ENCODE measurements at places on chromosomes 13 and 19.

DNA sequence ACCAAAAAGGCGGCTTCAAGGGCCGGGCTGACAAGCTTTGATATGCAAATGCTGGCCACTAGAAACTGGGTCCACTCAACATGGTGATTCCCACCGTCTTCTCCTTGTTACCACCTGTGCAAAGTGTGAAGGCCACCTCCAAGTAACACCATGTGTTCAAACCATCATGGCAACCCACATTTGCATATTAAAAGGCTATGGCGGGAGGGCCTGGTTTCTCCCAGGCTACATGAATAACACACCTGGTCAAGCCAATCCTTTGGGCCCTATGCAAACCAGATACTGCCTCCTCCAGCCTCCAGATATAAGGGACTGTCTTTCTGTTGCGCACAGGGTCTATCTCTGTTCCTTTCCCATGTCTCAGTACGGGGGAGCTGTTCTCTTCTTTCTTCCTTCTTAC, 36.6 kb upstream of the ZSCAN5A start:
- DNase-seq, result no peak

- peak; percentile 67 for DNase-seq
Observed at GRCh38 chr13:44112700-44113329, 233.1 kb downstream of the LACC1 start.

DNA sequence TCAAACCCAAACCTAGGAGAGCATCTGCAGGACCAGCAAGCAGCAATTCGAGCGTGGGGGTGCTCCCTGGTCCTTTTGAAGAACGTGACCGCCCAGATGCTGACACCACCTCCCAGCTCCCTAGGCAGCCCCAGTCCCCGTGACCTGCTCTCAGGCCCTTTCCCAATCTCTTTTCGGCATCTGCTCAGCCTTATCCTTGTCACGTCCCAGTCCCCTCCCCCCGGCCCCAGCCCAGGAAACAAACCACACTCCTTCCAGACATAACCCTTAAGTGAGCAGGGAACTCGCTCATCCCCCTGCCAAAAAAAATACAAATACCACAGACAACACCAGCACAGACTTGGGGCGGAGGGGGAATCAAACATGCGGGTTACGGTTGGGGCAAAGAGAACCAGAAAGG, 3.3 kb downstream of the MLLT1 start:
- no peak for DNase-seq

- no peak for DNase-seq
Observed at GRCh38 chr13:48295271-48295670, 8.3 kb upstream of the RB1 start.

- no peak for DNase-seq
Observed at GRCh38 chr13:44865722-44866410, 123.4 kb downstream of the NUFIP1 start.

GRCh38 chr19:50378169-50378862, 2.1 kb downstream of the NR1H2 start:
- no peak for DNase-seq

GRCh38 chr19:8457827-8458226, 13.1 kb downstream of the HNRNPM start:
- no peak for DNase-seq

DNA sequence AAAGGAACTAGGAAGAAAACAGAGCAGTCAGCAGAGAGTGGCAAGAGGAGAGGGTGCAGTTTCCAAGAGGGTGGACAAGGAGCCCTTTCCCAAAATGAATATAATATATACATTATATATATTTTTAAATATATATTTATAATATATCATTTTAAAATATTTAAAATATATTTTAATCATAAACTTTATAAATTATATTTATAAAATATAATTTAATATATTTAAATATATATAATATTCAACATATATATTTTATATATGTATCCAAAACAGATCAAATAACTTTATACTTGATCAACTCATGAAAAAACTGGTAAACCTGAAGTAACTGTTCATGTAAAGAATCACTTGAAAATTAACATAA, 328.6 kb downstream of the MYO16 start:
- DNase-seq, result no peak

- no peak for DNase-seq
Observed at GRCh38 chr19:16398530-16399249, 73.1 kb downstream of the EPS15L1 start.

- no peak for DNase-seq
Observed at GRCh38 chr19:30020189-30020588, 78.2 kb downstream of the URI1 start.

- DNase-seq, result no peak
Observed at GRCh38 chr19:32718286-32718685, 1.3 kb upstream of the TDRD12 start.

DNA sequence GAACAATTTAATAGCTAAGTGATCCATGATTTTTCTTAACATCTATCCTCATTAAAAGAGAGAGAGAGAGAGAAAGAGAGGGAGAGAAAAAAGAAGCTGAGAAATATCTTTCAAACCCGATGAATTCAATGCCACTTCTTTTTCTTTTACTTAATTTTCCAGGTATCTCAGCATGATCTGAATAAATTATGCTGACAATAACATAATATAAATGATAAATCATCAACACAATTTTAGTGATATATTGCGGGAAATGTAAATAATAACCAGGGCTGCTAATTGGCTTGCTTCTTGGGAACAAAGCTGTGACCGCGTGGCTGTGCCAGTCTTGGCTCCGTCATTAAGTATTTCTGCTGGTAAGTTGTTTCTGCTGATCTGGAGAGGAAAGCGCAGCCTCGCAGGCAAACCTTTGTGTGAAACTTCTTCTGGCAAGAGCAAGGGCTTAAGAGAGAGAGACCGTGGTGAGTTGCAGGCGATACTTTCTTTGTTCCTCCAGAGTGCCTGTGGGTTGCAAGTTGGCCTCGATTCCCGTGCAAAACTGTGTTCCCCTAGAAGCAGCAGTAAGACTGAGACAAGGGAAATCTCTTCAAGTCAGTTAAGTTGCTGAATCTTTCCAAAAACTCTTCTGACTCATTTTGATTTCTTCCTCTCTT, 489.1 kb upstream of the TSHZ3 start:
- DNase-seq, result no peak

DNA sequence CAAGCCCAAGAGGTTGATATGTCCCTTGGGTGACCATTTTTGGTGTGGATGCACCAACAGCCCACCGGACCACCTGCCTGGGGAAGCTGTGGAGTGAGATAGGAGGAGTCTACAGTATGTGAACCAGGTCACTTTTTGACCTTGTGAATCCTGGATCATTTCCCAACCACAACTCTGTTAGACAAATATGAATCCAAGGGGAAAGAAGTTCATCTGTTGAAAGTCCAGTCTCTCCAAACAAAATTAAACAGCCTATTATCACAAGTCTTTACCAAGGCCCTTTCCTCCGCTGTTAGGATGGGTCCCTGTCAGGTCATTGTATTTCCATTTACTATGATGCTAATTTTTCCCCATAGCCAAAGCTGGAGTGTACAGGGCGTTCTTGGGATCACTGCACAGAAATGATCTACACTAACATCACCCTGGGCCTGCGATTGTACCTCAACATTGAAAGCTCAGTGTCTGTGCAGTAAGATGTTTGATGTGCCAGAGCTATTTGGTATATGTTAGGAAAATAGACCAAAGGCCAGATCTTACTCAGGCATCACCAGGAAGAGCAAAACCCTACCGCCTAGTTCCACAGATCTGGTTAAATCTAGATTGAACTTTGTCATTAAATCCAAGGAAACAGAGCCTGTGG, 117.1 kb downstream of the STARD13 start:
- DNase-seq, result no peak

- DNase-seq, result no peak
Observed at GRCh38 chr13:77853703-77854102, 64.9 kb downstream of the EDNRB start.

DNA sequence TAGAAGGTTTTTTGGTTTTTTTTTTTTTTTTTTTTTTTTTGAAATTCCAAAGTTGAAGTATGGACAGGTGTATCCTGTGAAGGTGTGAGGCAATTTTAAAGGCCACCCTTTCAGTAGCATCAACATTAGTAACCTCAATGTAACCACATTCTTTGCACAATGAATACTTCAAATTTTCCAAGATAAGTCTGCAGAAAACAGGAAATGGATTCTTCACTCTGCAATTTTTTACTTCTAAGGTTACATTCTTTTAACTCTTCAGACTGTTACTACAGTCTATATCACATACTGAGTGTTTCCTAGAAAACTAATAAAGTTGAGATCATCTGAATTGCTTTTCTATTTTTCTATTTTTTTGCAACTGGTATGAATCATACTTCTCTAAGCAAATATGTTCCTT, 569.0 kb upstream of the GPC6 start:
- no peak for DNase-seq

DNA sequence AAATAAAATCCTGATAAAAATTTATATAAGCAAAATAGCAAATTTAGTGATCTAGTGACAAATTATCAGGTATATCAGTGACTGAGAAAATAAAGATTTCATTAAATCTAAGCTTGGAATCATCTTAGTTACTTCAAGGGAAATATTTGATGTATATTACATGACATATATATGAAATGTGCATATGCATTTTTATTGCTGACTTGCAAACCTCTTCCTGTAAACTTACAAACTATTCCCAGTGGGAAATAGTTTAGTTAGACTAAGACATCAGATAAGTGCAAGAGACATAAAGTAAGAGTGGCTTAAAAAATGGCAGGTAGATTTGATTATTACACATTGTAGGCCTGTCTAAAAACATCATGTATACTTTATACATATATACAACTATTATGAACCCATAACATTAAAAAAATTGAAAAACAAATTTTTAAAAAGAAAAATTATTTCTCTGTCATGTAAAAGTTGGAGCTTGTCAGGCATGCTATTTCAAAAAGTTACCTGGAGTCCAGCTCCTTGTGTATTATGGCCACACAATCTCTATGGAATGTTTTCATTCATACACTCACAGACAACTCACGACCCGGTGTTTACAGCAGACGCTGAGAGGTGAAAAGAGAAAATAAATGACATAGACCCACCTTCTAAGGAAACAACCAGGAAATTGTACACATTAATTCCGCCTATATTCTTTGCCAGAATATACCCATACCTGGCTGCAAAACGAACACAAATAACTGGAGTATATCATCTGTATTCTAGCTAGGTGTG, 724.5 kb downstream of the SLITRK6 start:
- DNase-seq, result no peak

- no peak for DNase-seq
Observed at GRCh38 chr19:16197188-16197621, 506 bp upstream of the AP1M1 start.

DNA sequence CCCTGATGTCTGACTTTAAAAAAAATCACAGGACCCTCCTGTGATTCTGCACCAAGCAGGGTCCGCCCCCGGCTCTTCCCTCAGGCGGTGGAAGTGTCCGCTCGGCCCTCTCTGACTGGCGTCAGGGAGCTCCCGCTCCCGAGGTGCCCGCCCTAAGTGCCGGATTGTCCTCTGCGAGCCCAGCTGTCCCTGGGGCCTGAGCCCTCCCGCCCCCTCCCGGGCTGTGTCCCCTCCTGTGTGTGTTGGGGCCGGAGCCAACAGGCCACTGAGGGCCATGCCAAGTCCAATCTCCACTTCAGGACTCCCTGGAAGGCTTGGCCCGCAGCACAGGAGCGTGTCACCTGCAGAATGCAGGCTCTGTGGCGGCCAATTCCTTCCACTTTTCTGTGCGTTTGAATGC, 25.4 kb downstream of the MAP2K2 start:
- DNase-seq, result no peak

DNA sequence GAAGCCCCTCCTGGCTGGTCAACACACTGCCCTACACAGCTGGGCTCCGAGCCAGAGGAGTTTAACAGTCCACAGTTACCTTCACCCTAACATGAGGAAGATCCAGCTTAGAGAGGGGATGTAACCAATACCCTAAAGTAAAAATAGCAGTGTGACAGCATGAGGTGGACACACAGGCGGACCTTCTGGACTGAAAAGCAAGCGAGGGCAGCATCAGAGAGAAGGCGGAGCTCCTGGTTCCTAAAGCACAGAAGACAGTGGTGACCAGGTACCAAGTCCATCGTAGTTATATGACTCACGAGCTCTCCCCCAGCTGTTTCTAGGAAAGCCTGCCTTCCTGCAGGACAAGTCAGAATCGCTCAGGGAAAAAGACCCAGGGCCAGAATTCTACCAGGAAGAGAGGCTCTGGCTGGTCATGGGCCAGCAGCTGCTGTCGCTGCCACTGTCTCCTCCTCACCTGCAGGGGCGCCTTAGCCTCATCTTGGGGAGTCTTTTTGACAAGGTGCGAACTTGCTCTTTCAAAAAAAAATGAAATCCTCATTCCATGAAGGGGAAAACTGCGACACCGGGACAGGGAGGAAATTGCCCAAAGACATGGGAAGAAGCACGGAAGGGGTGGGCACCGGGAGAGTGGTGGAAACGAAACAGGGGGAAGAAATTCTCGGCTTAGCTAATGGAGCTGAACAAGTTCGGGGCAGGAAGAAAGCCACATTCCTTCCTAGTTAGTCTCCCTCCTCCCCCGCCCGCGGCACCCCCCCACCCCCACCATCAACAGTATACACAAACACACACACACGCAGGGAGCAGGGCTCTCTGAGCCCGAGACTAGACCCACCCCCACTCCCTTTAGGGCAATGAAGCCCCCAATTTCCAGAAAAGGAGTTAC, 1.7 kb downstream of the ELL start:
- DNase-seq, result peak; percentile 55

DNA sequence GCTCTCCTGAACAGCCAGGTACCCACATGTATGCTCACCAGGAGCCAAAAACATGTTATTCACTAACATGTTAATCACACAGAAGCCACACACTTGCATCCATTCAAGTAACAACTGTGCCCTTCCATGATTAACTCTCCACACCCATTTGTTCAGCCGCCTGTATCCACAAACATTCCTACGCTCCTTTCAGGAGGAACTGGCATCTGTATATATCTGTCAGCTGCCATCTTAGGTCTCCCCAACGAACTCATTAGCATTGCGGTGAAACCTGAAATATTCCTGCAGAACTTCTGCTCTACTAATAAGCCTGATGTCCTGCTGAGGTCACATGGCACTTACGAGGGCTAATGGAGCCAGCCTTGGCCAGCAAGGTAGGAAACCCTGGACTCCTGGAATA, 33.0 kb downstream of the OLFM2 start:
- DNase-seq, result no peak

- no peak for DNase-seq
Observed at GRCh38 chr19:30864391-30865215, 484.6 kb downstream of the TSHZ3 start.

DNA sequence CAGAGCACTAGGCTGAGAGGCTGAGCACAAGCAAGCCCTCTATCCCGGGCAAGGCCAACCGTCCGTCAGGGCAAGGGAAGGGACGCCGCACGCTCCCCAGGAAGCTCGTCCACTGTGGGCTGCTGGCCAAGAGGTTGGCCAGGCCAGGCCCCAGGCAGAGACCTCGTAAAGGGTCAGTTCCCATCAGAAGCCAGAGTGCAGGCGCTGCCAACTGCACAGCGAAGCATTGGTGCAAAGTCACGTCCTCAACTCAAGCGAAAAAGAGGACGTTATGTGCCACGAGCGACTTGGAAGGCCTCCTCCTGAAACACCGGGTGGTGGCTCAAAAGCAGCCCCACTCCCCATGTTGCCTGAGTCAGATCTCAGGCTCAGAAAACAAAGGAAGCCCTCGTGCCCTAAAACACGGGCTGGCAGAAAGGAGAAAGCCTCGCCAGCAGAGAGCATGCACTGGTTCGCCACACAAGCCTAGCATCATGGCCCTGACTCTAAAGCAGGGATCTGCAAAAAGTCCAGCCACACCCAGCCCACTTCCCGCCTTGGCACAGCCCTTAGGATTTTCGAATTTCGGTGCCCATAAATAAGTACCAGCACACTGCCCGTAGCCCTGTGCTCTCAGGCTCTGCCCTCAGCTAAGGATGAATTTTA, 4.7 kb downstream of the AKAP8 start:
- DNase-seq, result no peak

GRCh38 chr19:19304186-19304965, 15.9 kb downstream of the SUGP1 start:
- no peak for DNase-seq

Data from immature natural killer cell (primary cell).